ENCODE measurements at places on chromosomes 7 and 10.

DNA sequence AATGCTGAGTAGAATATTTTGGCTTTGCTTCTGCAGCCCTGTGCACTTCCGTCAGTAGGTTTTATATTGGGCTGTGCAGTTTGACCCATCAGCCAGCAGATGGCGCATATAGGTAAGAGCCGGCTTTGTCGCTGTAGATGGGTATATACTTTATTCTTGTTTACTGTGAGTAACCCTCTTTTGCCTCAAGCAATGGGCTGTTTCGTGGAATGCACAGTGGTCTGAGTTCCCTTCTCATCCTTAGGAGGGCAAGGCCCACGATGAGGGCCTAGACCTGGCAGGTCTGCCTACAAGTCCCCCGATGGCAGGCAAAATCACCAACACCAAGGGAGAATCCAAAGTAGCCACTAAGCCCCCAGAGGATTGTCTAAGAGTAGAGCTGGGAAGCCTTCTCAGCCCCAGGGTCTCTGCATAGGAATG is 1002.9 kb upstream of the KCND2 start:
- peak; percentile 64 for DNase-seq

DNA sequence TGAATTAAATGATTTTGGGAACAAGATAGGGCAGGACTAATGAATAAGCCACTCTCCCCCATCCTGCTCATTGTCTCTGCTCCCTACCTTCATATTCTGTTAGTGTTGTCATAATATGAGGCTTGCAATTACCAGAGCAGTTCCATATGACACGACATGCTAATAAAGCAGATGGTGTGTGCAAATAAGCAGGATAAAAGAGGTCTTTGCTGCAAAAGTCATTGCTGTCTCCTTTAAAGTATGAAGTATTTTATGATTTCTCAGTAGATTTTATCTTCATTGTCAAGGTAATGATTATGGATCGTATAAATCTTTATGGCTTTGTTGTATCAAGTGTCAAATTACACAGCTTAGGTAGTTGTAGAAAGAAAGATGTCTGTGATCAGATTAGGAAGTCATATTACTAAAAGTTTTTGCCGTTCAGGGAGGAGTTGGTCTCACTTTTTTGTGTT is 114.8 kb downstream of the SDK1 start:
- no peak for DNase-seq

GRCh38 chr7:157703131-157703530 is 366.3 kb downstream of the DNAJB6 start:
- DNase-seq: no peak

- peak; percentile 89 for DNase-seq
These were observed 2.2 kb downstream of the MEOX2 start for GRCh38 chr7:15684111-15684800.

- DNase-seq: peak; percentile 11
These were observed 43.4 kb upstream of the POM121L12 start for GRCh38 chr7:52992001-52992400.

DNA sequence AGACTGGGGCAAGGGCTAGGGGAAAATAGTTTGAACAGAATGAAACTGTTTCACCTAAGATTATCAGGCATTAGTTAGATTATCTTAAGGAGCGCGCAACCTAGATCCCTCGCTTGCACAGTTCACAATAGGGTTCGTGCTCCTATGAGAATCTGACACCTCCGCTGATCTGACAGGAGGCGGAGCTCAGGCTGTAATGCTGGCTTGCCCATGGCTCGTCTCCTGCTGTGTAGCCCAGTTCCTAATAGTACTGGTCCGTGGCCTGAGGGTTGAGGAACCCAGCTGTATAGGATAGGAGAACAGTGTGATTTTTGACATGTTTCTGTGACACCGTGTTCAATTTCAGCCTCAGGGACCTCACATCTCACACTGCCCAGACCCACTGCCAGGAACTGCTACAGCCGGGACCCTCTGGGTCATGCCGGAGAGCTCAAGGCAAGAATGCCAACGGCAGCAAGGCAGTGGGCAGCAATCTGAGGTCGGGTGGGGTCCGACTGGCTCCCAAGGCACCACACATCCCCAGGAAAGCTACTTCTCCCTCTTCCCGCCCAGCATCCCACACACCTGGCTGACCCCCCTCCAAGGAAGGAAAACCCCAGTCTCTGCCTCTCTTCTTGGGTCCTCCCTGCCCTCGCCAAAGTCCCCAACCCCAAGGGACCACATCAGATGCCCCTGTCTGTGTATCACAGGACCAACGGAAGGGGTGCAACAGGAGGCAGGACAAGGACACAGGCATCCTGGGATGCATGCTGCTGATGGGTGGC is 31.7 kb downstream of the CAMK2B start:
- DNase-seq: no peak

- no peak for DNase-seq
These were observed 843.6 kb downstream of the PCDH15 start for GRCh38 chr10:53957401-53957800.

DNA sequence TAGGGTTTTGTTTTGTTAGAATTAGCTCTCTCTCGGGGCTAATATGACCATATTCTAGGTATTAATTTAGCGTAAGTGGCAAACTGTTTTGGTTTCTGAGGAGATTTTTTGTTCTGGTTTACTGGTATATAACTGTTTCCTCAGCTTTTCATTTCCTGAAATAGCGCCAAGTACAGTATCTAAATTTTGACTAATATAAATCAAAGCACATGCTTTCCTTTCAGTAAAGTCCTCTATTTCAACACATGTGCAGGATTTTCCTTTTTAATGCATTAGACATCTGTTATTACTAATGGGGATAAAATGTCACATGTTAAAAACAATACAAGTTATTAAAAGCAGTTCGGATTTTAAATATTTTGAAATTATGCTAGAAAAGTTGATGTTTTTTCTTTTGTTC is 11.3 kb downstream of the FERD3L start:
- peak; percentile 50 for DNase-seq

- DNase-seq: no peak
These were observed 33.8 kb upstream of the TRIM8 start for GRCh38 chr10:102610441-102610887.

DNA sequence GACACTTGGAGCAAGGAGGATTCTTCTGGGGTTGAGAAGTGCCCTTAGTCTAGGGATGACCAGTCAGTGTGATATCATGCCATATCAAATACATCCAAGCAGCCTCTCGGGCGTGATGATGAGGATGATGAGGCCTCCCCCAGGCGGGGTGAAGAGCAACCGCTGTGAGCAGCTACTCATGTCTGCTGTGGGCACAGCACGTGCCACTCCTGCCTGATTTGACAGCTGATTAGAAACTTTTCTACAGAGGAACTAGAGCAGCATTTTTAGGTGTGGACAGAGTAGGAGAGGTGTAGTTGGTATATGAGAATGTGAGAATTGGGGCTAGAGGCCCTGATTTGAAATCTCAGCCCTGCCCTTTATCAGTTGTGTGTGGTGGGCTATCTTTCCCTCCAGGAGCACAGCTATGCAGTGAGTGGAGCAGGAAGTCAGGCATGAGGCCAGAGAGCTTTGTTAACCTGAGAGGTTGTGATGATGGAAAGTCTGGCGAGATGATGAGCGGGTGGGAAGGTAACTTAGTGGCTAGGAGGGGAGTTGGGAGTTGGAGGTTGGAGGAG is 49.6 kb upstream of the COBL start:
- no peak for DNase-seq

- DNase-seq: peak; percentile 38
These were observed 163.5 kb downstream of the SH3PXD2A start for GRCh38 chr10:103691723-103692435.

GRCh38 chr10:78401624-78402367 is 368.1 kb downstream of the RPS24 start:
- peak; percentile 69 for DNase-seq

DNA sequence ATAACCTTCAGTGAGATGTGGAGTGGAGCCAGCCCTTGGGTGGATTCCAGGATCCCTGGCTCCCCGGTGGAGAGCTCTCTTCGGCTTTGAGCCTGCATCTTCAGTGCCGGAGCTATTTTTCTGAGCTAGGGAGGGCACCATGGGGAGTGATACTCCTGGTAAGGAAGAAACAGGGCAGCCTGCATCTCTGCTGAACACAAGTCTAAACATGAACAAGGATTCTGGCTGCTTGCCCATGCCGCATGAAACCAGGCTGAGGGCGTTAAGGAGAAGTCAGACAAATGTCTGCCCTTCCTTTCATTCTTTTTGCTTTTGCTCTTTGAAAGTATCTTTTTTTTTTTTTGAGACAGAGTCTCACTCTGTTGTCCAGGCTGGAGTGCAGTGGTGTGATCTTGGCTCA is 60.4 kb downstream of the EVX1 start:
- DNase-seq: peak; percentile 15

DNA sequence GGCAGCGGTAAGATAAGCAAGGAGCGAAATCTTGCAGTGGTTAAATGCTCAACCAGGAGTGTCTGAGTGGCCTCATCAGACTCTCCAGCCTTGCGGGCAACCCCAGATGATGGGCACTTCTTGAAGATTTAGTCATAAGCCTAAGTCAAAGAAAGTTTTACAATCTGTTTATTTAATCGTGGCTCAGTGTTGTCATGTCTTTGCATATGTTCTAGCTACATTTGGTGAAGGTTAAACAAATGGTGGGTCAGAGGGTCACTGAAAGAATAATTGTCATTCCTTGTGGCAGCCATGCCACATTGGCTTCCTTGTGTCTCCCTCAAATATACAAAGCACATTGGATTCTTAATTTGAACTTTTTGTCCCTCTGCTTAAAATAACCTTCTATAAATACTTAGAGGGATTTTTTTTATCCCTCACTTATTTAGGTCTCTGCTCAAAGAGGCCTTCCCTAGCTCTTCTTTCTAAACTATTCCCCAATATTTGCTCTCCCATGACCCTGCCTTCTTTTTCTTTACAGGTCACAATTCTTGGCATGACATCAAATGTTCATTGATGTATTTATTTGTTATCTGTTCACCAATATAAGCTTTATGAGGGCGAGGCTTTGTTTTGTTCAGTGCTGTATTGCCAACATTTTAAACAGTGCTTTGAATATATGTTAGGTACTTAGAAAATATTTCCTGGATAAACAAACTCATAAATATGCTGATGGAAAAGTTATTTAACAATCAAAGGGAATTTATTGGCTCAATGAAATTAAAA is 68.7 kb downstream of the NEUROD6 start:
- no peak for DNase-seq

DNA sequence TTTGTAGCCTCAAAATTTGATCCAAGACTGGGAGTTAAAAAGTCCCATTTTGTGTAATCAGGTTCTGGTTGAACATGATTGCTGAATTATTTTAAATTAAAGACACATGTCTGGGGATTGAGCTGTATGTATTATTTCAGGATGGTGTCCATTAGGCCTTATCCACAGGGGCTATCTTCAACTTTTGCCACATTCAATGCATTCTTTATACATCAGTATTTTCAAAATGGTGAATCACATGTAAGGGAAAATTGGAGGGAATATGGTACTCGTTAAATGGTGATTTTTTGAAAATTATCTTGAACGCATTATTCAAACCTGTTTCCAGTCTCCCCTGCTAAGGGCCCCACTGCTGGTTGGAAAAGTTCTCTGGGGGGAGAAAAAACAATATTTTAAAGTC is 367.7 kb upstream of the NPVF start:
- DNase-seq: peak; percentile 88

- peak; percentile 77 for DNase-seq
These were observed 5.6 kb downstream of the CELF2 start for GRCh38 chr10:11023009-11023953.

- DNase-seq: no peak
These were observed 25.1 kb upstream of the ZNF273 start for GRCh38 chr7:64877714-64878610.

DNA sequence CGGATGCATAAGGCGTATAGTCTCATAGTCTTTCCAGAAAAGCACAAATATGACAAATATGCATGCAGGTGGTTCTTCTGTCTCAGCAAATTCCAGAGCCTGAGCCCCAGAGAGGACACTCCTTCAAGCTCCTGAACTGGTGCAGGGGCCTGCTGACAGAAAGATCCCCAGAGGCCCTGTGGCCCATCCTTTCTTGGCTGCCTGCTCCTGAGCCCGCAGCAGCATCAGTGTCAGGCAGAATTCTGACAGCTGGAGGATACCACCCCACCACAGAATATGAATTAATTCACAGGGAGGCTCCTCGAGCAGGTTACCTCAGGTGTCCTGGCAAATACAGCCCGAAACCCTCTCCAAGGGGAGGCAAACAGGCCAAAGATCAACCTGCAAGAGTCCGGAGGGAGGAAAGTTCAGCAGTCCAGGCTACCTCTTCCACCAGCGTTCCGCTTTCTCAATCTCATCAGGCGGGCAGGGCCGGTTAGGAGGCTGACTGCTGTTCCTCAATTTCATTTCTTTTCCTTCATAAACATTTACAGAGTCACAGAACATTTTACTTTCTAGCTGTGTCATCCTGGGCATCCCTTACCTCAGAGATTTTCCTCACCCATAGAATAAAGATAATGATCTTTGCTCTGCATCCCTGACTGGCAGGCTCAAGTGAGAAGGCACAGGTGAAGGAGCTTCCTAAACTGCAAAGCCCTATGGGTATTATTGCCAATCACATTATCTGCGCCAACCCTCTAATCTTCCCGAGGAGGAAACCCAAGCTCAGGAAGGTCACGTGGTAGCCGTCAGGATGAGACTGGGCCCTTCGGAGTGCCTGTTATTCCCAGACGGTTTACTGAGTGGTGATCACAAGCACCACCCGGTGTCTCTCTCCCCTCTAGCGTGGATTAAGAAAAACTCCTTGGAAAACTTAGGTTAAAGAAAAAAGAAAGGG is 1.4 kb downstream of the DNAJB12 start:
- DNase-seq: no peak

DNA sequence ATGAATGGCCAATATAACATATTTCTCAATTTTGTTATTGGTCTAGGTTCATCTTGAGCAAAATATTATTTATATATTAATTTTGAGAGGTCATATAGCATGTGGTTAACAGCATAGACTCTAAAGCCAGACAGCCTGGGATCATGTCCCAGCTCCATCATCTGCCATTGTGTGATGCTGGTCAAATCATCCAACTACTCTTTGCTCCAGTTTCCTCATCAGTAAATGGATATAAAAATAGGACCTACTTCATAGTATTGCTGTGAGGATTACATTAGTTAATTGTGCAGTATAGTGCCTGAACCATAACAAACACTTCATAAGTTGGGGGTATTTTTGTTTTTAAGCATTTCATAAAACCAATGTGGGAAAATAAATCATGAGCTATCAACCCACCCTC is 199.0 kb downstream of the KIAA1217 start:
- no peak for DNase-seq

DNA sequence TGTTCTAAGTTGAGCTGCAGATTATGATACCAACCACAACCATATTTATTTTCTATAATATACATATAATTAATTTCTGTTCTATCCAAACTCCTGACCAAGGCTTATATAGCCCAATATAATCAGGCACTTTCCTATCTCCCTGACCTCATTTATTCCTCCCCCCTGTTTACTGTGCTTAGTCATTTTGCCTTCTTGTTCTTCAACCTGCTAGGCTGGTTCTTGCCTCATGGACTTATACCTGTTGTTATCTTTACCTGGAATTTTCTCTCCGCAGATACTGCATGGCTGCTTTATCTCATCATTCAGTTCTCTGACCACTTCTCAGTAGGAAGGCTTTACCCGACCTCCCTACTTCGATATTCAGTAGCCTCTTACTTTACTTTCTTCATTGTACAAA is 24.9 kb upstream of the FAM3C start:
- no peak for DNase-seq

- DNase-seq: no peak
These were observed 293.8 kb downstream of the RNLS start for GRCh38 chr10:88289342-88289741.

GRCh38 chr7:152544481-152544927 is 108.7 kb upstream of the KMT2C start:
- no peak for DNase-seq

GRCh38 chr10:70705121-70705861 is 33.0 kb downstream of the ADAMTS14 start:
- DNase-seq: no peak

GRCh38 chr7:15291699-15292098 is 270.1 kb downstream of the AGMO start:
- DNase-seq: peak; percentile 41

Measured in muscle of leg (tissue), 16 donors.